Right hindlimb (tissue), 1 donor: ENCODE measurements at places on chromosomes 7 and 10.

DNA sequence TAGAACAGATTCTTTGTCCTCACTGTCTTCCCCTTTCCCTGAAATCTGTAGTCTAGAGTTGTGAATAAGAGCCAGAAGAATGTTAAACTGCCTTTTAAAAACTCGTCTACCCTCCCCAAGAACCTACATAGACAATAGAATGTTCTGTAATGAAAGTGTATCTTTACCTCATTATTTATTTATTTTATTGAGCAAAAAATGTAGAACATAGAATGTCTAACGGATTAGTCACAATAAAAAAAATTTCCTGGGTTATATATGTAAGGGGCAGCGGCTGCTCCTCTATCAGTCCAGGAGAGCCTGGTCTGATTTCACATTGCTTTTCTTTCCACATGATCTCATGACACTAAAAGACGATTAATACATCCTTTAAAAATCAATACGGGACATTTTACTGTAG, 135.7 kb downstream of the SDK1 start:
- DNase-seq, result no peak

DNA sequence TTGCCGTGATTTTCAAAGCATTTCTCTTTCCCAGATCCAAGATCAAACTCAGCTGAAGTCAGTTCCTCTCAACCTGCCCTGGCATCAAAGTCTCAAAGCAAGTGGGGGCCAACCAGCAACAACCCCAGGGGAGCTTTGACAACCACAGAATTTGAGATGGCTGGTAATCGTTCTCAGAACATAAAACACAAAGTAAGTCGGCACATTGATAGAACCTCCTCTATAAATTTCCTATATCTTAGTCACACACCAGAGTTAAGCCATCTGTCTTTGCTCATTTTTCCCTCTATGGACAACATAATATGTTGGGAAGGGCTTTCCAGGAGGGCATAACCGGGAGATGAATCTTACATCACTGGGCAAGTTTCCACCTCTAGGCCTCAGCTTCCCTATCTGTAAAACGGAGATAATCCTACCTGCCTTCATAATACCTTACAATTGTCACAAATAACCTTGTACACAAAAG, 1.2 kb upstream of the DNAJC9 start:
- DNase-seq, result no peak

DNA sequence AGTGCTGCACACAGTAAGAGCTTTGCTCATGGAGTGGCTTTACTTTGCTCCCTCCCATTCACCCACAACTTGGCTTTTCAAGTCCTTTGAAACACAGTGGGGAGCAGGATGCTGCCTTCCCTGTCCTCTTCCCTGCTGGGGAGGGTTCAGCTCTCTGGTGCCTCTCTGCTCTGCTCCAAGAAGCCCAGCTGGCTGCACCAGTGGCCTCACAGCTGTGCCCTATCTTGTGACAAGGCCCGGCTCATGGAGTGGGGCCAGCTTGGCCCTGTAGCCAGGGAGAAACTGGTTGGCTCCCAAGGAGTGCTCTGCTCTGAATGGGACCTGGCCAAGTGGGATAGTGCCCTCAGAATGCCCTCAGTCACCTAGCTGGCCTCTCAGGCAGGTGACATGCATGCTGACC, 212.3 kb upstream of the ZMIZ1 start:
- peak; percentile 74 for DNase-seq

DNA sequence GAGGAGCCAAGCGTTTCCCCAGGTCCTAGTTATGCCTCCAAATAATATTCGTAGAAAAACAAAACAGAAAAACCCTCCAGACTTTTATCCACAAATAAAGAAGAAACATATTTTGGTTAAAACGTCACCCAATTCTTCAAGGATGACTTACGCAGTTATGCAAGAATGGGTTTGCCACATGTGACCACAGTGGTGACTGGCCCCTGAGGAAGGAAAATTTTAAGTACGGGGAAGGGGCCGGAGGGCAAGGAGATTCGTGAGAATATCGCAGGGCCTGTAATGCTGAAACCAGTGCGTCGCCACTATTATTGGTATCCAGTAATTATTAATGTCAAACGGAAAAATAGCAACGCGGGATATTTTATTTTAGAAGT, 537 bp upstream of the MRPS24 start:
- peak; percentile 39 for DNase-seq

GRCh38 chr10:129030996-129031843, 435.8 kb upstream of the MGMT start:
- DNase-seq, result peak; percentile 90

DNA sequence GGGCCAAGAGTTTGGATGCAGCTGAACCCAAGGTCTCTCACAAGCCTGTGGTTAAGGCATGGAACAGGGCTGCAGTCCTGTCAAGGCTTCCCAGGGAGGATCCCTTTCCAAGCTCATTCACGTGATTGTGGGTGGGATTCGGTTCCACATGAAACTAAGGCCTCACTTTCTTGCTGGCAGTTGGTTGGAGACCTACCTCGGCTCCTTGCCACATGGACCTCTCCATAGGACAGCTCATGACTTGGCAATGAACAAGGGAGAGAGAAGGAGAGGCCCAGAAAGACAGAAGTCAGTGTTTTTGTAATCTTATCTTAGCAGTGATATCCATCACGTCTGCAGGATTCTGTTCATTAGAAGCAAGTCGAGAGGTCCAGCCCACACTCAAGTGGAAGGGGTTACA, 583.8 kb downstream of the LRMDA start:
- DNase-seq, result no peak

DNA sequence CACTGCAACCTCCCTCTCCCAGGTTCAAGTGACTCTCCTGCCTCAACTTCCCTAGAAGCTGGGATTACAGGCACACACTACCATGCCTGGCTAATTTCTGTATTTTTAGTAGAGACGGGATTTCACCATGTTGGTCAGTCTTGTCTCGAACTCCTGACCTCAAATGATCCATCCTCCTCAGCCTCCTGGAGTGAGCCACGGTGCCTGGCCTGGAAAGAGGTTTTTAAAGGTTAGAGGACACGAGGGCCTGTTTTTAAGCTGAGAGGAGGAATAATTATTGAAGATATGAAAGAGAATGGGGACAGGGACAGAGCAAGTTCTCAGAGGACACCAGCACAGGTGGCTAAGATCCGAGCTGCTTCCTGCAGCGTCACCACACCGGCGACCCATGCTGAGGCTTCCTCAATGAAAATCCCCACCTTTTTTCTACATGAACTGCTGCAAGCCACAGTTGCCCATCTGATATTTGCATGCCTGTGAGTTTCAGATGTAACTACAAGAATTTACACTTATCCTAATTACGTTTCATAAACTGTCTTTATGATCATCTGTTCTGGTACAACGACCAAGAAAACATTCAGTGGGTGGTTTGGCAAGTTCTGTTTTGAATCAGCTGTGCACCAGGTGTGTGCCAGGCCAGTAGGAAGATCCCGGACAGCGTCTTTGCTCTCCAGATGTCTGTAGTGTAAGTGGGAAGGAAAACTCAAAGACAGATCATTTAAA, 76.0 kb downstream of the HIP1 start:
- no peak for DNase-seq

GRCh38 chr10:96648297-96648696, 61.5 kb upstream of the TM9SF3 start:
- no peak for DNase-seq

- no peak for DNase-seq
These were observed 3.2 kb downstream of the PARP12 start for GRCh38 chr7:140059273-140060242.

GRCh38 chr7:100132697-100133151, 6.0 kb downstream of the MBLAC1 start:
- DNase-seq, result peak; percentile 66

GRCh38 chr7:114821030-114821900, 100.6 kb upstream of the MDFIC start:
- DNase-seq, result no peak

- DNase-seq, result no peak
These were observed 35.9 kb upstream of the FZD1 start for GRCh38 chr7:91228327-91228726.

DNA sequence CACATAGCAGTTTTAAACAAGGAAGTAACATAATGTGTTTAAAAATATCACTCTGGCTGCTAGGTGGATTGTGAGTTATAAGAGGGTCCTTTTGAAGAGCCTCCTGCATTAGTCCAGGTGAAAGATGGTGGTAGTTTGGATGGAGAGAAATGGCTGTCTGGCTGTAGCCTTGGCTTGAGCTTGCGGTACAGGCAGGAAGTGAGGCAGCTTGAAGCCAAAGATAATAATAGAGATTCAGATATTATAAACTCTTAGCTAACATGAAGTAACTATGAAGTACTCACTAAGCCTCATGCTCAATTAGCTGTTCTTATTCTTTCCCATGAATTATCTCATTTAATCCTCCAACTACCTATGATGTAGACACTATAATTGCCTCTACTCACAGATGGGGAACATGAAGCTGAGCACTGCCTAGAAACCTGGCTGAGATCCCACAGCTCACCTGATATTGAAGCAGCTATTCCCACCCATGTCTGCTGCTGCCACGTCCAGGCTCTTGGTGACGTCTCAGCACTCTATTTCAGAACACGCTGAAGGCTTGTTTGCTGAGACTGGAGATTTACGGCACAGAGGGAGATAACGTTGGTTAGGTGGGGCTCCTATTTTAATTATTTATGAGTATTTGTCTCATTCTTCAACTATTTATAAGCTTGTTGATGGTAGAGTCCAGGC, 10.4 kb downstream of the C10orf120 start:
- no peak for DNase-seq

DNA sequence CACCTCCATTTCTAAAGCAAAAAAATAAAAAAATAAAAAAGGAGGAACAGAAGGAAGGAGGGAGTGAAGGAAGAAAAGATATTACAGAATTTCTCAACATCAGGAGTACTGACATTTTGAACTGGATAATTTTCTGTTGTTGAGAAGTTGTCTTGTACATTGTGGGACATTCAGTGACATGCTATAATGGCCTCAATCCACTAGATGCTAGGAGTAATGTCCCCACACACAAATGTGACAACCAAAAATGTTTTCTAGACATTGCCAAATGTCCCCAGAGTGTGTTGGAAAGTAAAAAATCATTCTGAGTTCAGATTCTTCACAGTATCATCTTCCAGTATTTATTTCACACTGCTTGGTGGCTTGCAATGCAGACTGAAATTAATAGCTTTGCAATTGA, 6.5 kb downstream of the ZNF438 start:
- DNase-seq, result no peak

GRCh38 chr10:106866244-106866845, 298.2 kb downstream of the SORCS1 start:
- no peak for DNase-seq

DNA sequence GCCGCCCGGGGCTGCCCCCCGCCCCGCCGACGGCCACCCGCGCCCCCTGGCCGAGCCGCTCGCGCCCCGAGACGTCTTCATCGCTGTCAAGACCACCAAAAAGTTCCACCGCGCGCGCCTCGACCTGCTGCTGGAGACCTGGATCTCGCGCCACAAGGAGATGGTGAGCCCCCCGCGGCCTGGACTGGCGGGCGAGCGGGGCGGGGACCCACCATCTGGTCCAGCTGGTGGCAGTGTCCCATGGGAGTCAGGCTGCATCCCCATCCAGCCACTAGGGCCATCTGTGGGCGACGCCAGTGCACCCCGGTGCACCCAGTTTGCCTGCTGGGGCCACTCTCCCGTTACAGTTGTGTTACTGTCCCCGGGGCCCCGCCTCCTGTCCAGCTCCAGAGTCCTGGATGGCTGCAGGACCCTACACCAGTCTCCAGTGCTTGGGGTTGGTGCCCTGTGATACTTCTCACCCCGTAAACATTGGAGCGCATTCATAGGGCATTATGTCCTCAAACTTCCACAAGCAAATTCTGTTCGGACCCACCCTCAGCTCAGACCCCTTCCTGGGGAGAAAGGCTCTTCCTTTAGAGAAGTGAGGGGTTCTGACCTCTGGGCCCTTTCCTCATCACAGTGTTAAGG, 672 bp downstream of the LFNG start:
- no peak for DNase-seq

GRCh38 chr7:39678930-39679709, 55.7 kb downstream of the RALA start:
- no peak for DNase-seq

GRCh38 chr7:79037001-79037400, 416.5 kb downstream of the MAGI2 start:
- DNase-seq, result no peak

DNA sequence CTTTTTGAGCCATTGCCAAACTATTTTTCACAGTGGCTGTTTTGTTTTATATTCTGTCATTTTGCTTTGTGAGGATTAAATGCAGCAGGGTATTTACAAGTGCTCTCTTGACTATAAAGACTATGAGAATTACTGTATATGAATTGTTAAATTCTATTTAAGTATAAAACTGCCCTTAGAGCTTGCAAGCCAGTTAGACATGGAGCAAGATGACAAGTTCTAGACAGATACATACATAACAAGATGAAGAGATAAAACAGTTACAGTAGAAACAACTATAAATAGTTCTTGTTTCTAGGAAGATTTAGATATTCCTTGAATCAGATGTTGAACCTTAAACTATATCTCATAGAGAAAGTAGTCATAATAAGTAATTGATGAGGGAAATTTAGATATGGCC, 60.6 kb downstream of the DNAH11 start:
- DNase-seq, result no peak

DNA sequence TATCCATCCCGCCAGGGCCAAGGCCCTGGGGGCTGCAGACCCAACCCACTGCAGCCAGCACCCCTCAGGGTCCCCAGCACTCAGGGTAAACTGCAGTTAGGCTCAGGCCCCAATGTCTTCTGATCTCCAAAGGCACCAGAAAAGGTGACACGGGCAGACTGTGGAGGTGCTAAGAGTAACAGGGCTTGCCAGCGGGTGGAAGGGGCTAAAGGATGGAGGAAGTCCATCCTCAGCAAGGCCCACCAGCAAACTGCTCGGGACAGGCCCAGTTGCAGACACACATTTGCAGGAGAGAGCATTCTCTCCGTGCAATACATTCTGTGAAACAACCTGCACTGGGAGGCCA, 95.6 kb upstream of the DDC start:
- DNase-seq, result no peak

GRCh38 chr7:113100121-113100603, 13.5 kb upstream of the GPR85 start:
- no peak for DNase-seq

DNA sequence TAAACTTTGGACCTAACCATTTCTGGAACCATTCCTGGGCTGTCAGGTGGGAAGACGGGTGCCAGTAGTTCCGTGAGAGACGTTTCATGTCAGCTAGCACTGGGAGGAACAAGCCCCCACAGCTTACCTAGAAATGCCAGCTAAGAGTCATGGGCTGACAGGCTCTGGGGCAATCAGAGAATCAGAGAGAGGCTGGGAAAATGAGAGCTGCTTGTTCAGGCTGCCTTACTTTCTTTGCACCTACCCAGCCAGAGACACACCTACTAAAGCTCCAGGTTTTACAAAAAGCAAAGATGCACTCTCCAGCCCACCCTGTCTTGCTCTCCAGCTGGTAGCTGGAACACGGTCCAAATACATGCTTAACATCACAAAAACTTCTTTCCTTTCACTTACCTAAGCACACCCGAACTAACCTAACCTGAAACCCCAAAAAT, 688 bp downstream of the PTN start:
- DNase-seq, result peak; percentile 40

- DNase-seq, result no peak
These were observed 228.7 kb upstream of the CCDC6 start for GRCh38 chr10:60135020-60135419.

GRCh38 chr7:123787220-123788007, 38.6 kb upstream of the WASL start:
- DNase-seq, result no peak

- no peak for DNase-seq
These were observed 81.3 kb upstream of the SFMBT2 start for GRCh38 chr10:7491949-7492659.
